ENCODE measurements at places on chromosomes 12 and 14.

DNA sequence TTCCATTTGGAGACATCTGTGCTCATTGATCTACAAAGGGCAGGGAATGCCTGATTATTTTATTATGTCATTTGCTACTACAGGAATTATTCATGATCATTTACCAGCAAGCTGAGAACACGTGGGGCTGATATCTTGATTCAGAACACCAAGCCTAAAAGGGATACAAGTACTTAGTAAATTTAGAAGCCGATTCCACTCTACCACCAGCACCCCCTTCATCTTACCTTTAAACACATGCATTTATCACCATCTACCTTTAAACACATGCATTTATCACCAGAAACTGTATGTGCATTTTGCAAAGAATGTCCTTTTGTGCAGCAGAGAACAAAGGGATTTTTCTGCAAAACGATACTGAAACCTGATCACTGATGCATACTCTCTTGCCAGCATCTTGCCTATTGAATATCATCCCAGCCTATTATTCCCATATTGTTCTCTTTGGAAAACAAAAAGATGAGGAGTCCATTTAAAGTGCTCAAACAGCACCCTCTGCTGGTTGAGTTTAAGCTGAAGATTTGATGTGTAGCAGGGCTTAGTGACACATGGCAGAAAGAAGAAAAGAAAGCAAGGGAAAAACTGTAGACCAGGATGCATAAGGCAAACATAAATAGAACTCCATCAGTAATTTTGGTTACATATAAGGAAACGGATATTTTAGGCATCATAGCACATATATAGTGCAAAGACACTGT lies 132.6 kb upstream of the PLEKHG7 start:
- DNase-seq: peak; percentile 81

GRCh38 chr12:67940780-67941243 lies 48.4 kb upstream of the IFNG-AS1 start:
- DNase-seq: peak; percentile 84

DNA sequence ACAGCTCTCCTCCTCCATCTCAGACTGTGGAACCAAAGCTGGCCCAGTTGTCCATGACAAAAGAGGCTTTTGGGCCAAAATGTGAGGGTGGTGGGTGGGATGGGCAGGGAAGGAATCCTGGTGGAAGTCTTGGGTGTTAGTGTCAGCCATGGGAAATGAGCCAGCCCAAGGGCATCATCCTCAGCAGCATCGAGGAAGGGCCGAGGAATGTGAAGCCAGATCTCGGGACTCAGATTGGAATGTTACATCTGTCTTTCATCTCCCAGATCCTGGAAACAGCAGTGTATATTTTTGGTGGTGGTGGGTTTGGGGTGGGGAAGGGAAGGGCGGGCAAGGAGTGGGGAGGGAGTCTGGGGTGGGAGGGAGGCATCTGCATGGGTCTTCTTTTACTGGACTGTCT lies 11.8 kb upstream of the TAMALIN start:
- DNase-seq: no peak

- no peak for DNase-seq
These were observed 2.3 kb downstream of the WNT1 start for GRCh38 chr12:48980389-48980952.
